ENCODE measurements at places on chromosomes 6 and 20.

DNA sequence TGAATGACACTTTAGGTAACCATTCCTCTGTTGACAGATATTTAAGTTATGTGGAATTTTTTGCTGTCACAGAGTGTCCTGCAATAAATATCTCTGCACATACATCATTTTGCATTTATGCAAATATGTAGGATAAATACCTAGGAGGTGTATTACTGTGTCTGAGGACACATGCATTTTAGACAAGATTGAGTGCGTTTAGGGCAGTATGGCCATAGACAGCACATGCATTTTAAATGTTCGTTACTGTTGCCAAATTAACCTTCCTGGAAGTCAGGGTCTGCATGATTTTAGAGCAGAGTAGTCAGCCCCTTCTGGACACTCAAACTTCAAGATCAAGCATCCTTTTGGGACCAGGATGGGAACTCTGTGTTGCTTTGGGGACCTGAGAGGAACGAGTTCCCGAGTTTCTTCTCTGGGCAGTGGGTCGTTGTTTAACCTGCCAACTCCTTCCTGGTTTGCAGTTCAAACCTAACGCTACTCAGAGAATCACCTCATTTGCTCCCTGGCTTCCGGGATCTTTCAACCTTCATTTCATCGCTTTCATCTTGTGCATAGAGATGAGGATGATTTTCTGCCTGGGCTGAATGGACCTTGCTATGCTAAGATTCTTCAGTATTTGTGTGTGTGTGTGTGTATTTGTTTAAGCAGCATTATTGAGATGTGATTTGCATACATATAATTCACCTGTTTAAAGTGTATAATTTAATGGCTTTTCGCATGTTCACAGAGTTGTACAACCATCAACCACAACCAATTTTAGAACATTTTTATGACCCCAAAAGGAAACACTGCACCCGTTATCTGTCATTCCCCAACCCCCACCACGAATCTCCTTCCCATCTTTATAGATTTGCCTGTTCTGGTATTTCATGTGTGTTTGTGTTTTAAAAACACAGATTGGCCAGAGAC lies 9.8 kb downstream of the BCAS4 start:
- no peak for DNase-seq

- no peak for DNase-seq
Observed at GRCh38 chr6:159168536-159169192, 536 bp upstream of the FNDC1 start.

GRCh38 chr6:29834564-29835436 lies 7.2 kb downstream of the HLA-G start:
- no peak for DNase-seq

DNA sequence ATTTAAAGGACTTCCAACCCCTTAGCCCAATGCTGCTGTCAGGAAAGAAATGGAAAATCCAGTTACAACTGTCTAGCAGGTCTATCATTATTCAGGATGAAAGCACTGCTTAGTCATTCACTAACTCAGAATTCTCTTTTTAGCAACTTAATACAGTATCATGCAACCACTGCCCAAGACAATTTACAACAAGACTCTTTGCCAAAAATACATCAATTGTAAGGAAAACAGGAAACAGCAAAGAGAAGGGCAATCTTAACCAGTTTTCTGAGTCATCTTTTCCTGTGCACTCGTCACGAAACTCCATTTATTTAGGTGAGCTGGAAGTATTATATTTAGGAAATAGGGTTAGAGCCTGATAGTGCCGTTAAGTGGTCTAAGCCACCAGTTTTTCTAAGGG lies 1197.7 kb upstream of the CITED2 start:
- DNase-seq: no peak

GRCh38 chr6:133099573-133099972 lies 141.6 kb upstream of the EYA4 start:
- DNase-seq: no peak

- DNase-seq: no peak
Observed at GRCh38 chr6:40585223-40585622, 1.9 kb downstream of the LRFN2 start.

- no peak for DNase-seq
Observed at GRCh38 chr6:144344646-144345045, 59.5 kb downstream of the UTRN start.

DNA sequence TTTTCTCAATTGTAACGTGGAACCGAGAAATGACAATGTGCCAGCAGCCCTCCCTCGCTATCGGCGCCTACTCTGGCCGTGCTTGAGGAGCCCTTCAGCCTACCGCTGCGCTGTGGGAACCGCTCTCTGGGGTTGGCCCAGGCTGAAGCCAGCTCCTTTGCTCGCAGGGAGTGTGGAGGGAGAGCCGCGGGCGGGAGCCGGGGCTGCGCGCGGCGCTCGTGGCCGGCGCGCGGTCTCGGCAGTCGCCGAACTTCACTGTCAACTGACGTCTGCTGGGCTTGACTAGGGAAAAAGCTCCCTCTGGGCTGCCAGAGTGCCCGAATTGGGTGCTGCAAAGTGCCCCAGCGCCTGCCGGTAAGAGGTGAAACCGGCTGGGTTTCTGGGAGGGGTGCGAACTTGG lies 29.7 kb upstream of the GCNT2 start:
- DNase-seq: no peak

DNA sequence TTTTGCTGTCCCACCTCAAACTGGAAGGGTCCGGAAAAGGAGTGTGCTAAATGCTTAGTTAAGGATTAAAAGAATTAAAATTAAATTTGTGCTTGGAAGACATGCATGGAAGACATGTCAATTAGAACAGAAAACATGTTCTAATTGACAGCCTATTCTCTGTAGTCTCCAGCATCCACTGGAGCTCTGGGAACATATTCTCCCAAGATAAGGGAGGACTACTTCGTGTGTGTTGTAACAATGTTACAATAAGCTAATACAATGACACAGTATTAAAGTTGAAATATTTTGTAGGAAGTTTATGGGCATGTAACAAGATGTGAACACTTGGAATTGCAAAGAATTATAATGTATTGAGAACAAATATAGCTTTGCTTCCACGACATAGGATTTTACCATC lies 567.4 kb upstream of the CITED2 start:
- no peak for DNase-seq

- DNase-seq: no peak
Observed at GRCh38 chr20:23341073-23341472, 9.5 kb upstream of the NXT1 start.

DNA sequence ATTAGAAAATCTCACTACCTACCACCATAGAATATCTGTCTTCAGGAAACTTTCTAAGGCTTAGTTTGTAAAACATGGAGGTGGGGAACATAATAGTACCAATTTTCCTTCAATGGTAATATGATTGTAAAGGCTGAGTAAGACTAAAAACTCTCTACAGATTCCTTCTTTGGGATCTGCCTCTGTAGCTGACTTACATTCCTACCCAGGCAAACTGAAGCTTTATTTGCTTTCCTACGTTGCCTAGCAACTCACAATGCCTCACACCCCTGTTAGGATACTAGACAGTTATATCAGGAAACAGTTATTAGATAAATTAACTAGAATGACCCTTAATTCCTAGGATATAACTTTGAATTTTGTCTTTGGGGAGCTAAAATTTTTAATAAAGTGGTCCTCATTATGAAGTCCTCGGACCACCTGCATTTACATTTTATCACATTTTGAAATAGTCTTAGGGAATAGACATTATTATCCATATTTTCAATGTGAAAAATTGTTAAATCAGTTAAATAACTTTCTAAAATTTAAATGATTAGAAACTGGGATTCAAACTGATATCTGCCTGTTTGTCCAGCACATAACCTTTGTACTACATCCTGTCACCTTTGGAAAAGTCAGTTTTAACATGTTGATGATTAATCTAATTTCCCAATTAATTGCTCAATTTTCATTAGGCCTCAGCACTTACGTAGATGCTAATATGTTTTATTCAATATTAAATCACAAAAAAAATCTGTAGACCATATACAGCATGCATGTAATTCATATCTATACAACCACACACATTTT lies 591.4 kb downstream of the RNF144B start:
- no peak for DNase-seq

- no peak for DNase-seq
Observed at GRCh38 chr6:25560865-25561264, 91.2 kb upstream of the SCGN start.

GRCh38 chr6:85130743-85131142 lies 319.1 kb upstream of the NT5E start:
- DNase-seq: no peak
